Tibial artery (tissue), 4 donors: ENCODE measurements at places on chromosomes 7 and 10.

GRCh38 chr7:5431560-5432015 is 8.0 kb upstream of the TNRC18 start:
- no peak for DNase-seq

- DNase-seq: peak; percentile 85
Measured at GRCh38 chr10:79159141-79159651, 90.4 kb downstream of the ZMIZ1 start.

- no peak for DNase-seq
Measured at GRCh38 chr7:146359176-146359575, 242.6 kb downstream of the CNTNAP2 start.

DNA sequence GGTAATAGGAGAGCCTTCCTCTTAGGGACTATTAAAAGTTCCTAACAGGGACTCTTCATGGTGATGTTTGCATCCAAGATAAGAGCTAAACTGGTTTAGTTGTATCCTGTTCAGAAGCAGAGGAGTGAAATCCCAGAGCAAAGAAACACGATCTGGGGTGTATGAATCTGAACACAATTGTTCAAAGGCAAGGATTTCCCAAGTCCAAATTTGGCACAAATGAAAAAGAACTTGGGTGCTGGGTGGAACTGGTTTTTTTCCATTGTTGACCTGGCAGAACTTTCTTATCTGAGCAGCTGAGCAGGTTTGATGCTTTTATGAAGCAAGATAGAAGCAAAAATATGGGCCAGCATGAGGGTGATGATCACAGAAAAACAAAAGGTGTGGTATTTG is 6.0 kb downstream of the AGFG2 start:
- DNase-seq: no peak

DNA sequence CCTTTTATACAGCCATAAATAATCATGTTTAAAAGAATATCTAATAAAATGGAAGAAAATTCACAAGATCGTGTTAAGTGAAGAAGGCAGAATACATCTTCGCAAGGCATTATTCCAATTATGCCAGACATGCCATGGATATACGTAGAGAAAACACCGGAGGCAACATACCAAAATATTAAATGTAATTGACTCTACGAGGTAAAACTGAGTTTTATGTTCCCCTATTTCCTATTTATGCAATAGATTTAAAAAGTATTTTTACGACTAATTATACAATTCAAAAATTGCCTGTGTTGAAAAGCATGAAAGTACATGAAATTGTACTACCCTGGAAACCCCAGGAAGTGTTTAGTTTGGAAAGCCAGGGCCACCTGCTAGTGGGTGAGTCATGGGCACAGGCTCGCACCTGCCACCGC is 936 bp upstream of the REPIN1 start:
- no peak for DNase-seq

DNA sequence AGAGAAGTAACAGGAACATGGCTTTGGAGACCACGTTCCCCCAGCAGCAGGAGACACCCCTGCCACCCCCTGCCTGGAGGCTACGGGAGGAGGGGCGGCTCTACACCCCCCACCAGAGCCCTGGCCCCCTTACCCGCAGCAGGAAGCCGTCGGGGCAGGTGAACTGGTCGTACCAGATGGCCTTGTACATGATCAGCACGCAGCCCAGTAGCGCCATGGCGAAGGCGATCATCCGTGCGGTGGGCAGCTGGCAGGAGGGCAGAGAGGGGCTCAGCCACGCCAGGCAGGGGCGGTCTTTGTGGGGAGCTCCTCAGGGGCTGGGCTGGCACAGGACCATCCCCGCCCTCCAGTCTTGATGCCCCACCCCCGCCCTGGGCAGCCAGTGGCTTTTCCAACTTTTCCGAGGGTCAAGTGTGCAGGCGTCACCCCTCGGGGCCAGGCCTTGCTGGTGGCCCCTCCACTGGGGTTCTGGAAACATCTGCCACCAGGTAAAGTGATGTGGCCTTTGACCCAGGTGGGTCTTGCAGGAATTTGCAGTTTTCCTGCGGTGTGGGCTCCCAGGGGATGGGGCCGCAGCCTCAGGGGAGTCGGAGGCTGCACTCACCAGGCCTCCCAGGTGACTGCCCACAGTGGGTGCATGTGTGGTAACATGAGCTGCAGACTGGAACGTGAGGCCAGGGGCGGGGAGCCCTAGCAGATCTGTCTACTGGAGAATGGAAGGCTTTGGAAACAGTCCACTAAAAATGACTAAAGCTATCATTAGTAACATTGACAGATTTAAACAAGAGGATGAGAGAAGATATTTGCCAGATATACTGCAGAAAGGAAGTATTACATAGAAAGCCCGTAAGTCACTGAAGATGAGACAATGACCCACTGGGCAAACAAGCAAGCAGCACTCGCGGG is 9.7 kb downstream of the CALY start:
- DNase-seq: no peak

DNA sequence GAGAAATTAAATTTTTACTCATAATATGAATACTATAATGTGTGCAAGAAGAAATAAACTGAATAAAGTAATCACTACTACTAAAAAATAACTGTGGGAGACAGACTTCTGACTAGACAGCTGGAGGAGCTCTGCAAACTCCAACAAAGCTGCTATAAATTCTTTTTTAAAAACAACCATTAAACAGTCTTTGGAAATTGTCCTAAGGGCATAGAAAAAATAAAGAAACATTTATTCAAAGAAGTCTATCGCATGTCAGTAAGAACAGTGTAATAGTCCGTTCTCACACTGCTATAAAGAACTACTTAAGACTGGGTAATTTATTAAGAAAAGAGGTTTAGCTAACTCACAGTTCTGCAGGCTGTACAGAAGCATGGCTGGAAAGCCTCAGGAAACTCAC is 56.0 kb downstream of the ZPBP start:
- DNase-seq: no peak

DNA sequence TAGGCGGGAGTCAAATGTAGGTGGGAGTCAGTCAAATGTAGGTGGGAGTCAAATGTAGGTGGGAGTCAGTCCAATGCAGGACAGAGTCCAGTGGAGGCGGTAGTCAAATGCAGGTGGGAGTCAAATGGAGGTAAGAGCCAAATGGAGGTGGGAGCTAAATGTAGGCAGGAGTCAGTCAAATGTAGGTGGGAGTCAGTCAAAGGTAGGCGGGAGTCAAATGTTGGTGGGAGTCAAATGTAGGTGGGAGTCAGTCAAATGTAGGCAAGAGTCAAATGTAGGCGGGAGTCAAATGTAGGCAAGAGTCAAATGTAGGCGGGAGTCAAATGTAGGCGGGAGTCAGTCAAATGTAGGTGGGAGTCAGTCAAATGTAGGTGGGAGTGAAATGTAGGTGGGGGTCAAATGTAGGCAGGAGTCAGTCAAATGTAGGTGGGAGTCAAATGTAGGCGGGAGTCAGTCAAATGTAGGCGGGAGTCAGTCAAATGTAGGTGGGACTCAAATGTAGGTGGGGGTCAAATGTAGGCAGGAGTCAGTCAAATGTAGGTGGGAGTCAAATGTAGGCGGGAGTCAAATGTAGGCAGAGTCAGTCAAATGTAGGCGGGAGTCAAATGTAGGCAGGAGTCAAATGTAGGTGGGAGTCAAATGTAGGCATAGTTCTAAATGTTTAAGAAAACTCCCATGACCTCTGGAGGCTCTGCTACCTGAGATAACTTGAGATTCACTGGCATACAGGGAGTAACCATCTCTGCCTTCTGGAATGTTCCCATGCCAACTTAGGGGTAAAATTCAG is 30.2 kb upstream of the ZFAND2A start:
- DNase-seq: no peak

DNA sequence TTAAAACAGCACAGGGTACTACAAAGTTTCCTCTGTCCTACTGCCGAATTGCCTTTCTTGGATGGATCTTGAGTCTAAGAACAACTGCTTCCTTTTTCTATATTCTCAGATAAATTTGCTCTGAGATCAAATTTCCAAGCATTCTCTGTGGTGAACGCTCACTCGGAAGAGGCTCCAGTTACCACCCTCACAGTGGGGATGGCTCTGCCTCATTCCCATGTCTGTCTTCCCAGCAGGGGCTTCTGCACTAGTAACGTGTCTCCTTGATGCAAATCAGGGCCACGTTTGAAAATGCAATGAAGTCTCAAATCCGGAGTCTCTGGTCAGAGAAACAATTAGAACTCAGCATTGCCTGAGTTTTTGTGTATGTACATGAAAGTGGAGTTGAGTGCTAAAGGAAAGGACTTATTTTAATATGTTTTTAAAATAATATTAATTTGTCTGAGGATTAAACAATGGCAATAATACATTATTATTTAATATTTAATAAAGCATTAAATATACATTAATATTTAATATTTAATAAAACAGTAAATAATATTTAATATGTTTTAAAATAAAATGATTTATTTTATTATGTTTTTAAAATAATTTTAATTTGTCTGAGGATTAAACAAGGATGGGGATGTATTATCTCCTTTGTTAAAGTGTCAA is 61.8 kb downstream of the INHBA start:
- no peak for DNase-seq

- no peak for DNase-seq
Measured at GRCh38 chr7:121192834-121193233, 136.0 kb upstream of the WNT16 start.

- DNase-seq: no peak
Measured at GRCh38 chr10:87658858-87659555, 671 bp upstream of the PAPSS2 start.

DNA sequence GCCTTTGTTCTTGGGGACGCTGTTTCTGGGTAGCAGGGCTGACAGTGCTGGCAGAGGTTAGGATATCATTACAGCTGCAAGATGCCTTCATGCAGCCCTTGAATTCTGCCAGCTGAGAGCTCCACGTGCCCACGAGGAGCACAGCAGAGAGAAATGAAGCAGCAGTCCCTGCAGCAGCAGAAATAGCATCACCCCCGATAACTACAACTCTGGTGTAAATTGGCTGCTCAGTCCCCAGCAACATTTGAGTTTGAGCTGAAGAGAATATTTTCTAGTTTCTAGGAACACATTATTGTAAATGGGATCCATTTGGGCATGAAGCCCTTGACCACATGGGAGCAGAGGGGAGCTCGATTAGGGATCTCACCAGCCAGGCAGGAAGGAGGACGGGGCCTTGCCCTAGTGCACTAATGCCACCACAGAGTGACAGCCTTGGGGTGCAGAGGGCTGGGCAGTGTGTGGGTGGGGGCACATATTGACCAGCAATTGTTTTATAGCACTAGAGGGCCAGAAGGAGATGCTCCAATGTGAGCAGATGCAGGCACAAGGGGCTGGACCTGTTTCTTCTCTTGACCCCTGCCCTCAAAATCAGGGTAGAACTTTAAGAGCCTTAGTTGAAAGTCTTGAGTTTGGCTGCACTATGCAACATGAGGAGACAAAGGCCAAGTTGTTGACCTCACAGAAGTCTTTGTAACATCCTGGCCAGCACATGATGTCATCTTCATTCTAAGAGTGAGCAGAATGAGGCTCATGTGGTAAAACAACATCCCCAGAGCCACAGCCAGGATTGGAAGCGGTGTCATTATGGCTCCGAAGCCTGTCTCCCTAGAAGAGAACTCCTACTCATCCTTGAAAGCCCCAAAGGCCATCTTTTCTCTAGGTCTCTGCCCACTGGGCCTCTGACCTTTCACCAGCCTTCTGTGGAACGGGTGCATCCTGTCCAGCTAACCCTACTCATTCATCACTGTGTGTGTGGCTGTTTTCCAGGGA is 52.6 kb downstream of the ADCY1 start:
- DNase-seq: no peak

- DNase-seq: peak; percentile 94
Measured at GRCh38 chr10:103663802-103664201, 170.3 kb downstream of the NEURL1 start.

- no peak for DNase-seq
Measured at GRCh38 chr10:36221101-36221500, 579.0 kb upstream of the FZD8 start.

- DNase-seq: no peak
Measured at GRCh38 chr7:148474481-148475025, 116.0 kb upstream of the C7orf33 start.

- DNase-seq: no peak
Measured at GRCh38 chr10:127207081-127207480, 10.7 kb upstream of the INSYN2A start.

GRCh38 chr7:141844256-141844655 is 3.0 kb upstream of the PRSS37 start:
- DNase-seq: no peak

DNA sequence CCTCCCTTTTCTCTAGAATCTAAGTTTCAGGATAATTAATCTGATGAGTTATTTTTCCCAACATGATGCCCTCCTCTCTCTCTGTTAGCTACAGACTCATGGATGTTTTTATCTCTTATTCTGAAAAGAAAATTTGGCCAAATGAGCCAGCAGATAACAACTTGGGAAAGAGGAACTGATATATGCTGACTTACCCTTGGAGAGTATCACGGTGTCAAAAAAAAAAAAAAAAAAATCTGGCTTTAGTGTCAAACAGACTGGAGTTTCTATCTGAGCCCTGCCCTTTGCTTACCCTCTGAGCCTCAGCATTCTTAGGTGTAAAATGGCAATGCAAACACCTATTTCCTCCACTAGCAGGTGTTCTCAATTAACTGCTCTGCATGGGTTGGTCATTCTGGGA is 190.4 kb downstream of the AHR start:
- DNase-seq: no peak

GRCh38 chr7:100589341-100589947 is 3.3 kb downstream of the FBXO24 start:
- DNase-seq: no peak

- DNase-seq: no peak
Measured at GRCh38 chr7:26360650-26361049, 69.0 kb downstream of the SNX10 start.
